Kidney (tissue), 22 donors: ENCODE measurements at places on chromosomes 4 and X. TPM values are rescaled to one million over a fixed set of nuclear protein-coding genes. Genes with fewer than 3 reads are reported as not detected.

- no peak for DNase-seq
Observed at GRCh38 chr4:157222771-157223160, 2.2 kb downstream of the GRIA2 start.

GRCh38 chr4:121510341-121510874 is 129.6 kb upstream of the QRFPR start:
- DNase-seq = no peak

- DNase-seq = no peak
Observed at GRCh38 chrX:110341189-110342035, 17.2 kb upstream of the RTL9 start.

DNA sequence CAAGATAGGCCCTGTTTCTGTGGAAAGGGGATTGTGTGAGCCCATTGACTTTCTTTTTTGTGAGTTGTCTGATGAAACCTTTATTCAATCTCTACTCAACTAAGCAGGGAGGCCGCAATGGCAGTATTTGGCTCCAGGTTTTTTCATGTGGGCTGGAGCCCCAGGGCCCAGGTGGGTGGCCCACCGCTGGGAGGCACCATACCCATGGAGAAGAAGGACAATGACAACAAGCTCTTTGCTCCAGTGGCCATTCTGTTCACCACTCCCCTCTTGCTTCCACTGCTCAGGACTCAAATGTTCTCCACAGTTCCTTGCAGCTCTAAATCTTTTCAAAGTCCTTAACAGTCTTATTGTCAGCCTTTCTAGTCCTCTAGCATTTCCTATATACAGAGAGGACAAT is 54.1 kb downstream of the HOPX start:
- no peak for DNase-seq

- DNase-seq = no peak
Observed at GRCh38 chr4:77093401-77093800, 17.6 kb upstream of the CCNI start.

DNA sequence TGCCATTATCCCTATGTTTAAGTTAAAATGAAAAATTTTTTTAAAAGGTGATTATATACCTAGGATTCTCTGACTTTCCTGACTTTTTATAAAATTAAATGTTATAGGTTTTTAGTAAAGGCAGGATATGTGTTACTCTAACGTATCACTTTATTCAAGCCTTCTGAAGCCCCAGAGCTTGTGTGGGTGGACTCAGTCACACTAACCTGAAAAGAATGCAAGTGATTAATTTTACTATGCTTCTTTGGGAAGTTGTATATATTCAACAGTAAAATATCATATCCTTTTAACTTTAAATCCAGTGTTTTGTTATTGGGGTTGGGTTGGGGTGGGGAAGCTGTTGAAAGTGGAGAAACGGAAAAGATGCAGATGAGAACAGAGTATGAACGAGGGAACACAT is 22.8 kb downstream of the PDLIM3 start:
- DNase-seq = no peak

ASB5 gene
- polyA plus RNA-seq = 0.37 TPM

- no peak for DNase-seq
Observed at GRCh38 chr4:17090063-17090462, 191.6 kb upstream of the LDB2 start.

DNA sequence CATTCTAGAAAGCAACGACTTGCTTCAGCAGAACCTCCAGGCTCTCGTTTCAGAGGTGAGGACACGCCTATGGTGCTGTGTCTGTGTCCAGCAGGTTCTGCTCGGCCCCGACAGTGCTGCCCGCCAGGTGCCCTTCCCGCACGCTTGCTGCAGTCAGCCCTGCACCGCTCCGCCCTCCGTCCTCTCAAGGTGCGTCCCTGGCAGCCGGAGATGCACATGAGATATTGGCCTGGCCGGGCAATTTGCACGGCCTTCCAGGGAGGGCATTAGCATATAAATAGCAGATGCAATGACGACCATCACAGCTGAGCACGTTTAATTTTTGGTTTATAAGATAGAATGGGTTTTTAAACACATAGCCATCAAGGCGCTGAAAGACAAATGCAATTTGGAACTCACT is 14.4 kb downstream of the UVSSA start:
- DNase-seq = no peak

DNA sequence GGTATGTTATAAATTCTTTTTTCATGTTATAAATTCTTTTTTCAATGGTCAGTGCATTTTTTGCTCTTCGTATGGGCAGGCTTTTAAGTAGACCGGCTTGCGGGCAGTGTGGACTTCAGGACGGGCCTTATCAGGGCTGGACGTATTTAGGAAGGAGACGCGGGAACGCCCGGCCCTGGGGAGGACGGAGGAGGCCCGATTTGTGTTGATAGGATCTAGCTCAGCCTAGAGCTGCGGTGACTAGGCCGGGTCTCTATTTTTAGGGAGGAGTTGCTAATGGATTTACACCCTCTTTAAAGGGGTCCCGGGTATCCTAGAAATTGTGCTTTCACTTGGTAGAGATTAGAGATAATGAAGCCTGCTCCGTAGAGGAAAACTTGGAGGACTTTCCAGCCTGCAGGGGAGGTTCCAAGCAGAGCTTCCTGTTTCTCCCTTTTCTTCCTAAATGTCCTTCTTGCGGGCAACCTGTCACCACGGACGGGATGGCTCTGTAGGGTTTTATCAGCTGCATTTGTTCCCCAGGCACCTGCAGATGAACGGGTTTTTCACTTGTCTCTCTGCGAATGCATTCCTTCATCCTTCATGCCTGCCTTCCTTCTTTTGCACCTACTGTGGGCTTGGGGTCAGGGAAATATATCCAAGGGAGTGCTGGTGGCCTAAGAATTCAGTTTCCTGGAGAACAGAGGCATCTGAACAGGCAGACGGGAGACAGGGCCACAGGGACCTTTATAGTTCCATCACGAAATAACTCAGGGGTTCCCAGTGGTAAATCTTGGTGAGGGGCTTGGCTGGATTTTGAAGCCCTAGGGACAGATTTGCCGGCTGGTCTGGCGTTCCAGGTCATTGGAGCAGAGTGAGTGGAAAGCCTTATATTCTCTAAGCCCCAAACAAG is 1.4 kb downstream of the CD99 start:
- DNase-seq = no peak

PAGE5 gene
- polyA plus RNA-seq = not detected

GRCh38 chr4:41653523-41653922 is 95.0 kb downstream of the PHOX2B start:
- no peak for DNase-seq

DNA sequence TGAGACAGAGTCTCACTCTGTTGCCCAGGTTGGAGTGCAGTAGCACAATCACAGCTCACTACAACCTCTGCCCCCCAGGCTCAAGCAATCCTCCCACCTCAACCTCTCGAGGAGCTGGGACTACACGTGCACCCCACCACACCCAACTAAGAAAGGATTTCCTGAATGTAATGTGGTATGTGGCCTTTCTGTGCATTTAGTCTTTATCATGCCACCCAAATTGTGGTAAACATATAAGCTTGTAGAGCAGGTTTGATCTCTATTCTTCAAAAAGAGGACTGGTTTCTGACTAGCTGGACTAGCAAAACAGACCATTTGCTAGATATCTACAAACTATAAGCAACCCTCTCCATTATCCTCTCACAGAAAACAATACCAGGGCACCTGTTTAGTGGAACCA is 33.6 kb downstream of the ELOVL6 start:
- no peak for DNase-seq

DNA sequence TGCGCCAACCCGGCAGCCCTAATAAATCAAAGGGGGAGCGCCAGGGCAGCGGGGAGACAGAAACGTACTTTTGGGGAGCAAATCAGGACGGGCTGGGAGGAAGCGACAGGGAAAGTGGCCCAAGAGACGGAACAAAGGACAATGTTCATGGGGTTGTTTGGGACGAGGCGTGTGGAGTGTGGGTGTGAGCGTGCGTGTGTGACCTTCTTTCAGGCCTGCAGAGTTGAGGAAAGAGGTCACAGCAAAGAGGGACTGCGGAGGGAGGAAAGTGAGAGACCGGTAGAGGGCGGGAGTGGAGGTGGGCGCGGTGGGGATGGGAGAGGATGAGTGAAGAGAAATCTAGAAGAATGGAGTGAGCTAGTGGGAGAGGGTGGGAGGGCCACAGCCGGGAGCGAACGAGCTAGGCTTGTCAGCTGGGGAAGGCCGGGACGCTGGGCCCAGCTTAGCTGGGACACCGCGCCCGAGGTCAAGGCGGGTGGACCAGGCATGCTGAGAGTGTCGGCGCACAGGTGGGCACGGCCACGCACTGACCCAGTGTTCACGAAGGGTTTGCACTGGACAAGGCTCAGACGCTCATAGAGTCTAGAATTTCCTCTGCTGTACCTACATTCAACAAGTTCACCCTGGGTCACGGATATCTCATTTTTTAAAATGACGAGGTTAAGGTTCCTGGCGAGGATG is 14.7 kb upstream of the PITX2 start:
- DNase-seq = peak; percentile 56

UCP1 gene
- polyA plus RNA-seq = not detected

DNA sequence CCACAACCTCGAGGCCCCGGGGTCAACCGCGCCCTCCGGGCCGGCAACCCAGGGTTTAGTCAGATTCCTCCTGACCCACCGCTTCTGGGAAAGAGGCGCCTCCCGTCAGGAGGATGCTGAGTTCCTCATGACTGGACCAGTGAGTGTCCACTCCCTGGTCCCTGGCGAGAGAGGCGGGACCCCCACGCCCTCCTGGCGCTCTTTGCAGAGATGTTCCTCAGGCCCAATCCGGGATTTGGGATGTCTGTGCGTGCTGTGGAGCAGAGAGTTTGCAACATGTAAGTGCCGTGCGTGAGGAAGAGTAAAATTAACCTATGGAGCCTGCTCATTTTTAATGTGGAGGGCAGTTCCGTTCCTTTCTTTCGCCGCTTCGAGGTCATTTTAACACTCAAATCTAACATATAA is 824 bp upstream of the UGDH start:
- DNase-seq = no peak

GRCh38 chrX:148416931-148417330 is 83.5 kb upstream of the AFF2 start:
- no peak for DNase-seq

- no peak for DNase-seq
Observed at GRCh38 chrX:141879616-141880015, 24.1 kb upstream of the MAGEC1 start.

GRCh38 chr4:78424461-78424860 is 127.1 kb upstream of the ANXA3 start:
- no peak for DNase-seq

GRCh38 chrX:69538321-69538876 is 34.3 kb downstream of the NALF2 start:
- DNase-seq = peak; percentile 75

SLC10A4 gene
- polyA plus RNA-seq = not detected

DNA sequence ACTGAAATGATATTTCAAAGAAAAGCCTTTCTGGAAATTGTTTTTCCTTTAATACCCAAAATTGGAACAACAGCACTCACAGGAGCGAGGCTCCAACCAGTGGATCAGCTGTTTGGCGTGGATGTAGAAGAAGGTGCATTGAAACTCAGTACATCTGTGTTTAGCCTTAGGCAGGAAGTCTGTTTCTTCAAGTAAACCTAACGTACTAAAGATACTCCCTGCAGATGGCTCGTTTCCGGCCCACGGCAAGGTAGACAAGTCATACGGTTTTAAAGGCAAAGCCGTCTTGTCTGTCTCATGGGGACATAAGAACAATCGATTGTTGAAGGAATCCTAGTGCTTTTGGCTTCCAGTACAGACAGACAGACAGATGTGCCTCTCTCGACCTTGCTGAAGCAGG is 50.0 kb upstream of the CLCN4 start:
- no peak for DNase-seq

DNA sequence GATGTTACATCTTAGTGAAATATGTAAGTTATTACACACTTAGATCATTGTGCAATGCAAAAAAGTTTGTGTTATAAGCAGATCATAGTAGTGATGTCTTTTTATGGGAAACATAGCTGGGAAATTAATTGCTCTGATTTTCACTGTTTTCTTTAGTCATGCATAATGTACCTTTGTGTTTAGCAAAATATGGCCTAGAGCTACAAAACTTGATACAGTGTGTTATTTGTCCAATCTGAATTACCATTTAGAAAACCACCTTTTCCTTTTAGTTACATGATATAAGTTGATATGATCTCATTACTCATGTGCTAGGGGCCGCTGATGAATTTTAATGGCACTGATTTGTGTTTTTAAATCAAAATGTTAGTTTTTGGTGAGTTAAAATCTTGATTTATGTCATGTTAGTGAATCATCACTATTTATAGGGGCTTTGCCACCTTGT is 2.0 kb downstream of the BMPR1B start:
- DNase-seq = no peak

- DNase-seq = no peak
Observed at GRCh38 chr4:7359400-7360062, 75.2 kb downstream of the PSAPL1 start.

- DNase-seq = no peak
Observed at GRCh38 chr4:100466501-100466900, 51.3 kb downstream of the EMCN start.

DNA sequence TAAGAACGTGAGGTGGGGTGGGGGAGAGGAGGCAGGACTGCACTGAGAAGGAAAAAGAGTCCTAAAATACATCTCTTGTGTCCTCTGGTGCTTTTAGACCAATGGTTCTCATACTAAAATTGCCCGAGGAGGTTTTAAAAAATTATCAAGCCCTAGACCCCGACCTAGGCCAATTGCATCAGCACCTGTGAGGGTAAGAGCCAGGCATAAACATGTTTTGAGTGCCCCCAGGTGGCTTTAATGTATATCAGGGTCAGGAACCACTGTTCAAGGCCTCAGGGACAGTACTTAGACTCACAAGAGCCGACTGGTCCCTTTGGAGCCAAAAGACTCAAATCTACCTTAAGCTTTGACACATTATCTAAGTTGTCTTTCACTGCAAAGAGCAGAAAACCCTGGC is 37.5 kb upstream of the TMEM150C start:
- no peak for DNase-seq

MGARP gene
- 4.3 TPM for polyA plus RNA-seq

- DNase-seq = no peak
Observed at GRCh38 chr4:23768541-23768940, 121.3 kb downstream of the PPARGC1A start.

DNA sequence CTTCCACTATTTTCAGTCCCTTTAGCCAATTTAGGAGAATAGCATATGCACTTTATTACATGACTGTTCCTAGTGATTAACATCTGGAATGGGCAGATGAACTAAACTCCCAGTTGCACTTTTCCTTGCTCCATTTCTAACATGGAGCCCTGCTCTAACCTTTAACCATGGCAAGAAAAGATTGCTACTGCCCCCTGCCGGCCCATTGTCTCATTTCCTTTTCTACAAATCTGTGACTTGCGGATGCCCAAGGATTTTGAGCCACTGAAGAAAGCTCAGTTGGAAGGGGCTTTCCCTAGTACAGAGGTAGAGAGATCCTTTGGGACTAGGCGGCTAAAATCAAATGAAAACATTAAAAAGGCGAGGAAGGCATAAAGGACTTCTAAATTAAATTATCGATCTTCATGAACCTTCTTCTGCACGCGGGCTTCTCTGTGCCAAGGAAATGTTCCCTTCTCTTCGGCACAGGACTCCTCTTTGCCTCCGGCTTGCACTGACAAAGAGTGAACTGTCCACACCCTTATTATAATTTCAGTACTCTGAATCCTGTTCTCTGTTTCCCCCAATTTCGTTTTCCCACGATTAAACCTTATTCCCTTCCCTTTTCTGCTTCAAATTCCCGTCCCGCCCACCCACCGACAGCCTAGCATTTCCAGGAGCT is 577 bp upstream of the GLRA2 start:
- peak; percentile 82 for DNase-seq

GRCh38 chr4:152606753-152607152 is 70.9 kb upstream of the FBXW7 start:
- no peak for DNase-seq
